MG63 (cell line): ENCODE measurements at places on chromosomes 2 and 18. TPM values are rescaled to one million over a fixed set of nuclear protein-coding genes. Genes with fewer than 3 reads are reported as not detected.

ALPG gene
- total RNA-seq = not detected in 2 replicates

AOX1 gene
- 19.1 and 20.6 TPM in 2 replicates for total RNA-seq

ARHGEF4 gene
- total RNA-seq = 0.89 and 7.6 TPM in 2 replicates

FAM237A gene
- not detected in 2 replicates for total RNA-seq

GREB1 gene
- total RNA-seq = 2.7 and 3.1 TPM in 2 replicates

UBE2F gene
- total RNA-seq = 121 and 138 TPM in 2 replicates

CHRNG gene
- total RNA-seq = not detected in 2 replicates

G6PC2 gene
- not detected in 2 replicates for total RNA-seq

CYP27C1 gene
- total RNA-seq = not detected in 2 replicates

DTNA gene
- total RNA-seq = 0.22 and 0.33 TPM in 2 replicates
